ENCODE measurements at places on chromosomes 12 and 14. TPM values are rescaled to one million over a fixed set of nuclear protein-coding genes. Genes with fewer than 3 reads are reported as not detected.

Gene DDX51
- total RNA-seq: 58.0 TPM

Gene CD4
- 134 TPM for total RNA-seq

Gene ANG
- total RNA-seq: 0.92 TPM

- H3K4me3 ChIP-seq: no peak overlapping the region
- no peak for DNase-seq
- H3K4me1 ChIP-seq: peaks cover 14% of the 10 kb centered on the region
- H3K27ac ChIP-seq: no peak overlapping the region
These were observed 87.3 kb downstream of the PHLDA1 start for GRCh38 chr12:75944097-75944904.

DNA sequence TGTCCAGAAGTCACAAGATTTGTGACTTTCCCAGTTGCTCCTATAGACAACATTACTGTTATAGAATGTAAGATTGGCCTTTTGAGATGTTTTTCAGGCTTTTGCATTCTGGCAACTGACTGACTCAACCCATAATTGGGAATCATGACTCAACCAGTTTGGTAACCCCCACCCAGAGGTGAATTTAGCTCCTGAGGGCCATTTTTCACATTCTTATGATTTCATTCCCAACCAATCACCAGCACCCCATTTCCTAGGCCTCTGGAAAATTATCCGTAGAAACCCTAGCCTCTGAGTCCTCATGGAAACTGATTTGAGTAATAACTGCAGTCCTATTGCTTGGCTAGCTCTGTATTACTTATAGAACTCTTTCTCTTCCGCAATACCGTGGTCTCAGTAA lies 626.0 kb upstream of the SEL1L start:
- H3K27ac ChIP-seq: no peak overlapping the region
- no peaks in the 10 kb centered on the region for H3K4me1 ChIP-seq
- no peaks in the 10 kb centered on the region for H3K27me3 ChIP-seq
- no peak for DNase-seq

- peaks cover 28% of the 10 kb centered on the region for H3K36me3 ChIP-seq
- DNase-seq: no peak
- no peak overlapping the region for H3K27ac ChIP-seq
- H3K27me3 ChIP-seq: no peaks in the 10 kb centered on the region
These were observed 4.3 kb downstream of the GOLT1B start for GRCh38 chr12:21505888-21506287.

- H3K4me3 ChIP-seq: no peak overlapping the region
- no peak overlapping the region for H3K27ac ChIP-seq
- no peak for DNase-seq
- H3K4me1 ChIP-seq: no peaks in the 10 kb centered on the region
- no peaks in the 10 kb centered on the region for H3K27me3 ChIP-seq
- no peaks in the 10 kb centered on the region for H3K36me3 ChIP-seq
These were observed 12.8 kb upstream of the BEGAIN start for GRCh38 chr14:100599981-100600380.

DNA sequence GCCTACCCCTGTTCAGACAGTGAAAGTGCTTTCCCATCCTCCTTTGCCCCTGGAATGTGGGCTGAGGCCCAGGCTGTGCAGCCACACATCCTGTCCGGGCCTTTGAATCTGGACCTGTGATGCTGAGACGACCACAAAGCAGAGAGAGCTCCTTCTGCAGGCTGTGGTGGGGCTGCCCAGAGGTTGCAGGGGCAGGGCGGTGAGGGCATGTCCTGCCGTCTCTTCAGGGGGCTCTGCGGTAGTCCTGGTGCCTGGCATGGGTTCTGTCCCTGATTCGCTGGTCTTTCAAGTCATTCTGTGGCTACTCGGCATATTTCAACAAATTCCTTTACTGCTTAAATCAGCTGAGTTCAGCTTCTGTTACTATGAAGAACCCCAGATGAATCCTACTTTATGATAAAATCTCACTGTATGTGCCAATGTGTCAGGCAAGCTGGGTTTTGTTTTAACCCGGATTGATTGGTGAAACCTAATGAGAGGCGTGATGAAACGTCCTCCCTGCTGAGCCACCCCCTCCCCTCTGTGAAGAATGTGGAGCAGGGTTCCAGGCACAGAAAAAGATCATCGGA lies 63.4 kb upstream of the DICER1 start:
- no peaks in the 10 kb centered on the region for H3K27me3 ChIP-seq
- no peak overlapping the region for H3K4me3 ChIP-seq
- H3K4me1 ChIP-seq: no peaks in the 10 kb centered on the region
- H3K36me3 ChIP-seq: no peaks in the 10 kb centered on the region
- no peak for DNase-seq

DNA sequence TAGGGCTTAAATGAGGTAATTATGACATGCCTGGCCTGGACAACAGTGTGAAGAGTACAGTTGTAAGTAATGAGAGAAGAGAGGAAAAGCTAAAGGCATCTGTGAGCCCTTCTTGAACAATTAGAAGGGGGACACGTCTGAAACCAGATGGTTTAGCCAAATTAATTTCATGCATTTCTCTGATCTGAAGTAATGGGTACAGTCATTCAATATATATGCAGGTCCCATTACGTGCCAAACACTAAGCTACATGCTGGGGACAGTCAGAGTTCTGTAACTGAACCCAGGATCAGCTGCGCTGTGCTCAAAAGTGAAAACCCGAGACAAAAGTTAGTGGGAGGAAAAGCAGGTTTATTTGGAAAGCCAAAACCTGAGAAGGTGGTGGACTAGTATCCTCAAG lies 207.2 kb upstream of the TMTC1 start:
- H3K4me1 ChIP-seq: no peaks in the 10 kb centered on the region
- H3K27me3 ChIP-seq: no peaks in the 10 kb centered on the region

- no peak for DNase-seq
- no peak overlapping the region for H3K27ac ChIP-seq
- no peak overlapping the region for H3K4me3 ChIP-seq
These were observed 175.9 kb upstream of the C14orf180 start for GRCh38 chr14:104403421-104404220.

GRCh38 chr12:82690006-82690405 lies 3.3 kb downstream of the TMTC2 start:
- no peak overlapping the region for H3K4me3 ChIP-seq
- H3K27me3 ChIP-seq: no peaks in the 10 kb centered on the region
- H3K27ac ChIP-seq: no peak overlapping the region
- no peak for DNase-seq
- no peaks in the 10 kb centered on the region for H3K36me3 ChIP-seq

GRCh38 chr12:104756901-104757300 lies 201.2 kb downstream of the SLC41A2 start:
- DNase-seq: no peak
- H3K36me3 ChIP-seq: peaks cover 14% of the 10 kb centered on the region
- no peak overlapping the region for H3K4me3 ChIP-seq
- no peaks in the 10 kb centered on the region for H3K4me1 ChIP-seq

GRCh38 chr12:101941306-101942249 lies 64.2 kb downstream of the DRAM1 start:
- no peaks in the 10 kb centered on the region for H3K4me1 ChIP-seq
- H3K27me3 ChIP-seq: no peaks in the 10 kb centered on the region
- DNase-seq: no peak

GRCh38 chr14:51871846-51872245 lies 11.4 kb downstream of the GNG2 start:
- no peak overlapping the region for H3K27ac ChIP-seq
- no peak overlapping the region for H3K4me3 ChIP-seq
- H3K4me1 ChIP-seq: peaks cover 61% of the 10 kb centered on the region
- H3K27me3 ChIP-seq: no peaks in the 10 kb centered on the region
- no peak for DNase-seq
- H3K36me3 ChIP-seq: peaks cover 10% of the 10 kb centered on the region

GRCh38 chr14:58677001-58677400 lies 39.2 kb downstream of the DACT1 start:
- no peak overlapping the region for H3K27ac ChIP-seq
- no peak overlapping the region for H3K4me3 ChIP-seq
- H3K4me1 ChIP-seq: no peaks in the 10 kb centered on the region
- DNase-seq: no peak
- H3K36me3 ChIP-seq: no peaks in the 10 kb centered on the region

DNA sequence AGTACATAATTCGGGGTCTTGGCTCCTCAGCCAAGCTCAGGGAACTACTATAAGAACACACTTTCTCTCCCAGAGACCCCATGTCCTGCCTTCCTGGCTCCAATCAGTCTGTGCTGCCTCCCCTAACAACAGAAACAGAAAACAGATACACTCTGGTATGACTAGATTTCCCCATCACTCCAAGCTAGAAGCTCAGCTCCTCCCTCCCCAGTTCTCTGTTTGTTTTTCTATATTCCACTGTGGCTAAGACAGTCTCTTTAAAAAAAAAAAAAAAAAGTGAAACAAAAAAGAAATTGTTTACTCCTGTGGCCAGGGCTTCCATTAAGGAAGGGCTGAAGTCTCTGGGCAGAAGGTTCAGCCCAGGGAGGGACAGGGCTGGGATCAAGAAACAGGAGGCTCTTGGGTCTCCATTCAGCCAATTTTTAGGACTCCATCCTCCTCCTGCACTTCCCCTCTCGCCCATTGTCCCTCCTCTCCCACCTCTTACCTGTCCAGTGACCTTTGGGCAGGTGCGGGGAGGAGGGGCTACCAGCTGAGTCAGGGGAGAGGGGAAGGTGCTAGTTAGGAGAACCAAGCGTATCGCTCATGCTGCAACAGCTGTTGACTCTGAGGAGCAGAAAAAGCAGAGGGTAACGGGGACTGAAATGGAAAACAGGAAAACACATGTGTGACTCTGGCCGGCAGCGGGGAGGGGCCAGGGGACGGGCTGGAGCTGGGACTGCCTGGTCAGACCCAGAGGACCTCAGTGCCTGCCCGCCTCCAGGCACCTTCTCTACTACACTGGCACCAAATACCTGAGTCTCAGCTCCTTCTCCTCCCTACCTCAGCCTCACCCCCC lies 4.1 kb upstream of the SLC7A7 start:
- no peak for DNase-seq
- peaks cover 23% of the 10 kb centered on the region for H3K4me1 ChIP-seq

GRCh38 chr12:94587266-94588241 lies 62.8 kb downstream of the TMCC3 start:
- H3K27me3 ChIP-seq: no peaks in the 10 kb centered on the region
- DNase-seq: no peak
- no peak overlapping the region for H3K27ac ChIP-seq
- H3K4me1 ChIP-seq: no peaks in the 10 kb centered on the region
- no peak overlapping the region for H3K4me3 ChIP-seq

Data from CD4-positive, alpha-beta T cell (primary cell).